ENCODE measurements at places on chromosomes 1 and 21. TPM values are rescaled to one million over a fixed set of nuclear protein-coding genes. Genes with fewer than 3 reads are reported as not detected.

The RGS1 gene
- not detected for total RNA-seq

The B4GALT3 gene
- 15.6 TPM for total RNA-seq

The NES gene
- total RNA-seq, result 36.2 TPM

The FAM167B gene
- 0.17 TPM for total RNA-seq

The DNAJC28 gene
- 1.8 TPM for total RNA-seq

The CELA2A gene
- total RNA-seq, result not detected

The FLG2 gene
- not detected for total RNA-seq

The ACTN2 gene
- not detected for total RNA-seq
